Natural killer cell treated with Interleukin-12 subunit alpha and Interleukin-12 subunit beta and Interleukin-15 and Interleukin-18, amount 100 ng/mL, for 72 hours (primary cell): ENCODE measurements at places on chromosomes 3 and 15. TPM values are rescaled to one million over a fixed set of nuclear protein-coding genes. Genes with fewer than 3 reads are reported as not detected.

DNA sequence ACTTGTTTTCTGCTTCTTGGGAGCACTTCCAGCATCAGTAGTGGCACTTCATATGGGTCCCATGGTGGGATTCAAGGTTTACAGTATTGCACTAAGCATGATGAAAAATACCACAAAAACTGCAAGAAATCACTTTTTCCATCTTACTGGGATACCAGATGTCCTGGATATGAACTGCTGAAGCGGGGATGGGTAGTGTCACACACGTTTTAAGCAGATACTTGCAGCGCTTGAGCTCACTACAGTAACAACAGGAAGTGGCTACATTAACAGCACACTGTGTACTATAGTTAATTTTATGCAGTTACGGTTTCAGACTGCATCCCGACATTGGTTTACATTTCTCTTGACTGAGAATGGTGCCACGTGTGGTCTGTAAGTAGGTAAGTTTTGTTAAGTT is 3.5 kb upstream of the ISG20 start:
- H3K27me3 ChIP-seq = no peaks in the 10 kb centered on the region
- DNase-seq = peak; percentile 57
- peak overlapping the region; percentile 95 for H3K27ac ChIP-seq
- peak overlapping the region; percentile 93 for H3K4me3 ChIP-seq
- H3K36me3 ChIP-seq = peaks cover 7% of the 10 kb centered on the region

DNA sequence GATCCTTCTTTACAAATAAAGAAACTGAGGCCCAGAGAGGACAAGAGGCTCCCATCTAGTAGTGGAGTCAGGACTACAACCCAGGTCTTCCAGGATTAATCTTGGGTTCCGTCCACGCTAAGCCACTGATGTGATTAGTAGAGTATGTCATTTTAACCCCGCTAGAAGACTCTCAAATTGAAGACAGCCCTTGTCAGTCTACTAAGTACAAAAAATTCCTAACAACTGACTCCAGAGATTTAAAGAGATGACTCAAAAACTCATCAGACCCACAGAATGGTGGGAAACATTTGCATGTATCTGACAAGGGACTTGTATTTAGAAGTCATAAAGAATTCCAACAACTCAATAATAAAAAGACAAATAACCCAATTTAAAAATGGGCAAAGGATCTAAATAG is 145.3 kb downstream of the CNTN3 start:
- H3K36me3 ChIP-seq = peaks cover 6% of the 10 kb centered on the region
- no peak overlapping the region for H3K4me3 ChIP-seq
- H3K4me1 ChIP-seq = no peaks in the 10 kb centered on the region
- H3K27me3 ChIP-seq = no peaks in the 10 kb centered on the region

Gene MESP2
- not detected for total RNA-seq

- H3K4me3 ChIP-seq = no peak overlapping the region
- H3K36me3 ChIP-seq = no peaks in the 10 kb centered on the region
- H3K27ac ChIP-seq = no peak overlapping the region
- peaks cover 14% of the 10 kb centered on the region for H3K4me1 ChIP-seq
- peaks cover 15% of the 10 kb centered on the region for H3K27me3 ChIP-seq
- DNase-seq = no peak
These were observed 3.0 kb upstream of the CYP11A1 start for GRCh38 chr15:74370471-74370870.

DNA sequence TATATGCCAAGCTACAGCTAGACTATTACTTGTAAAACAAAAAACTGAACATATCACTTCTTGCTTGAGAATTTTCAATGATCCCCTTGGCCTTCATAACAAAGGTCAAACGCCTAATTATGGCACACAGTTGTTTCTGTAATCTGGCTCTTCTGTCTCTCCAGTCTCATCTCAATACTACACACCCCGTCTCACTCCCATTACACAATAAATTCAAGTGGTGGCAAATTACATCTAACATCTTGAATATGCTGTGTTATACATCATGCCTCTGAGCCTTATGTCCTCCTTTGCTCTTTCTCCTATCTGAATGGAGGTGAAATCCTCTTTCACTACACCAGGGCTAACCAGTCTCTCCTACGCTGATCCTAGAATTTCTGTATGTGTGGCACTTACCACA is 140.4 kb downstream of the TBL1XR1 start:
- H3K36me3 ChIP-seq = no peaks in the 10 kb centered on the region
- H3K27ac ChIP-seq = no peak overlapping the region
- no peaks in the 10 kb centered on the region for H3K27me3 ChIP-seq
- H3K4me3 ChIP-seq = no peak overlapping the region
- DNase-seq = no peak
- H3K4me1 ChIP-seq = peaks cover 15% of the 10 kb centered on the region

GRCh38 chr15:61831505-61831921 is 228.7 kb downstream of the VPS13C start:
- no peaks in the 10 kb centered on the region for H3K36me3 ChIP-seq
- peaks cover 13% of the 10 kb centered on the region for H3K4me1 ChIP-seq
- H3K27me3 ChIP-seq = no peaks in the 10 kb centered on the region
- H3K27ac ChIP-seq = no peak overlapping the region
- no peak for DNase-seq

DNA sequence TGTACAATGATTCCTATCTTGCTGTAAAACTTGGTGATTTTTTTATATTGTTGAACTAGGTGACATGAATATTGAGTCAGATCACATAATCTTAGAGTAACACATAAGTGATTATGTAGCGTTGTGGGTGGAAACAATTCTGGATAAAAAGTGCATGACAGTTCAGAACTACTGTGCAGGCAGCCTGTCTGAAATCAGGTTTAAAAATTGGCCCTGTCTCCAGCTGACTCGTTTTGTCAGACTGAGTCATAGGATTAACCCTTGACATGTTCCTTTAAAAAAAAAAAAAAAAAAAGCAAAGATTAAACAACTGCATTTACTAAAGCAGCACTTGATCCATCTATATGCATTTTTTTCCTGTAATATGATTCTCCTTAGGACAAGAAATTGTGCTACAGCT is 160.0 kb upstream of the CGNL1 start:
- H3K4me3 ChIP-seq = no peak overlapping the region
- H3K27me3 ChIP-seq = no peaks in the 10 kb centered on the region
- H3K27ac ChIP-seq = no peak overlapping the region
- peaks cover 22% of the 10 kb centered on the region for H3K4me1 ChIP-seq
- no peak for DNase-seq

DNA sequence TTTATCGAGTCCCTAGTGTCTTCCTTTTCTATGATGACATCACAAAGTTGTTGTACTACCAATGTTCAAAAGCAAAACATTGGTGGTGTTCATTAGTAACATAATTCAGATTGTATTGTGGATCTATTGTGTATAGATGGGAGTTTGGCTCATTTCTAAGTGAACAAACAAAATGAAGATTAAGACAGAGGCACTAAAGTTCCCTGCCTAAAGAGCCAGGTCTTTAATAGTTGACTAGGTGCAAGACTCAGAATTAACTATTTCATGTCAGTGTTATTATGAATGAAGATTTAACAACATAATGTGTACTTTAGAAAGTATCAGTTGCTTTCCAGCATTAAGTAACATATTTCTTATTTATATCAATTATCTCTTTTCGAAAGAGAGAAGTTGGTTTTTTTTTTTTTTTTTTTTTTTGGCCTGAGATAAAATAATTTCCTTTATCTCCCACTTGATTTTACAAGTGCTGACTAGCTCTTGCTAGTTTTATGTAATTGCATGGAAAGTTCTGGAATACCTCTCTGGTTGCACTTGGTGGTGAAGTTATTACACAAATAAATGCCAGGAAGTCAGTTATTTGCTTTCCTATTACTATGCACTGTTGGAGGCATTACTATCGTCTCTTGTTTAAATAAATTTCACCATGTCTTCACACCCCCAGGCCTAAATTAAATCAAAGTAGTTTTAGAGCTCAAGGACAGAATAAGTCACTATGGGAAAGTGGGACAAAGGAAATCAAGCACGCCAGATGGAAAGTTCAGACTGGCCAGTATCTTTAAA is 48.7 kb downstream of the NAALADL2 start:
- no peaks in the 10 kb centered on the region for H3K27me3 ChIP-seq
- no peak overlapping the region for H3K27ac ChIP-seq
- H3K36me3 ChIP-seq = no peaks in the 10 kb centered on the region
- no peak for DNase-seq

DNA sequence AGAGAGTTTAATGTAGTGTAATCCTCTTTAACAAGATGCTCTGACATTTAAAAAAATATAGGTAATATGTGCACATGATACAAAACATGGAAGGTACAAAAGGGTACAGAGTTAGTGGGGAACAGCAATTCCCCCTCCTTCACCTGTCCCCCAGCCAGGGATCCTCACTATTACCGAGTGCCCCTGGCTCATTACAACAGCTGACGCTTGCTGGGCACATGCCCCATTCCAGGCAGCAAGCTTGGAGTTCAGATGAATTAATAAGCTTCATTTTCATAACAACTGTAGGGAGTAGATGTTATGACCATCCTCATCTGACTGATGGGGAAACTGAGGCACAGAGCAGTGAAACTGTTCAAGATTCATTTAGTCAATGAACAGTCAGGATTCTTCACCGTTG is 41.2 kb downstream of the PCSK6 start:
- H3K4me1 ChIP-seq = peaks cover 3% of the 10 kb centered on the region
- DNase-seq = no peak
- H3K4me3 ChIP-seq = no peak overlapping the region
- H3K27me3 ChIP-seq = peaks cover 10% of the 10 kb centered on the region
- no peaks in the 10 kb centered on the region for H3K36me3 ChIP-seq
- no peak overlapping the region for H3K27ac ChIP-seq

Gene PLOD2
- total RNA-seq = 1.0 TPM

Gene NEK11
- 4.1 TPM for total RNA-seq

Gene NRROS
- 40.3 TPM for total RNA-seq

- peak overlapping the region; percentile 3 for H3K27ac ChIP-seq
- peak overlapping the region; percentile 11 for H3K4me3 ChIP-seq
- peaks cover 15% of the 10 kb centered on the region for H3K4me1 ChIP-seq
- H3K27me3 ChIP-seq = no peaks in the 10 kb centered on the region
These were observed 8.2 kb downstream of the OSBPL11 start for GRCh38 chr3:125587039-125587648.

DNA sequence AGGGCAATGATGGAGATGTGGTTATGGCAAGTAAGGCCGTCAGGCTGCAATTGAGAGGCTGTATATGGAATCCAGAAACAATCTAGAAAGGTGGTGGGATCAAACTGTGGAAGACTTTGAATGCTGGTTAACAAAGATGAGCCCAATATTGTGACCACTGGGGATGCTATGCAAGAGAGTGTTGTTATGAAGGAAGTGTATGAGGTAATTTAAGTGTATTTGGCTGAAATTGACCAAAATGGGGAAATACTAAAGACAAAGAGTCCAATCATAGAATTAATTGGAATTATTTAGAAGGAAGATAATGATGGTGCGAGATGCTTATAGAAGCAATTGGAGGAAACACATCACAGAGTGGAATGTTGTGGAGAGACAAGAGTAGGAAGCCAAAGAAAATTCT is 24.5 kb downstream of the BTLA start:
- H3K4me3 ChIP-seq = no peak overlapping the region
- H3K4me1 ChIP-seq = peaks cover 19% of the 10 kb centered on the region

Gene RAMAC
- total RNA-seq = 30.6 TPM

DNA sequence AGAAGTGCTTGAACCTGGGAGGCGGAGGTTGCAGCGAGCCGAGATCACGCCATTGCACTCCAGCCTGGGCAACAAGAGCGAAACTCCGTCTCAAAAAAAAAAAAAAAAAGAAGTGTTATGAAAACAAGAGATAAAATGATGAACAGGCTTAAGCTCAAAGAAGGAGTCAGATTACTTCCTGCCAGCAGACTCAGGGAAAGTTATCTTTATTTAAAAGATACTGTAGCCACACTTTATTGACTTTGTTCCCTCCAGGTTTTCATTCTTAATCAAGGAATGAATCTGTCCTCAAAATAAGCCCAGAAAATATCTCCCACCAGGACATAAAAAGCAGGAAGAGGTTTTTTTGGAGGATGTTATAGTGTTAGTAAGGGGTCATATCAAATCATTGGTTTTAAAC is 176.5 kb upstream of the KCNMB2 start:
- no peaks in the 10 kb centered on the region for H3K4me1 ChIP-seq
- no peak overlapping the region for H3K4me3 ChIP-seq
- H3K27ac ChIP-seq = no peak overlapping the region
- no peak for DNase-seq

DNA sequence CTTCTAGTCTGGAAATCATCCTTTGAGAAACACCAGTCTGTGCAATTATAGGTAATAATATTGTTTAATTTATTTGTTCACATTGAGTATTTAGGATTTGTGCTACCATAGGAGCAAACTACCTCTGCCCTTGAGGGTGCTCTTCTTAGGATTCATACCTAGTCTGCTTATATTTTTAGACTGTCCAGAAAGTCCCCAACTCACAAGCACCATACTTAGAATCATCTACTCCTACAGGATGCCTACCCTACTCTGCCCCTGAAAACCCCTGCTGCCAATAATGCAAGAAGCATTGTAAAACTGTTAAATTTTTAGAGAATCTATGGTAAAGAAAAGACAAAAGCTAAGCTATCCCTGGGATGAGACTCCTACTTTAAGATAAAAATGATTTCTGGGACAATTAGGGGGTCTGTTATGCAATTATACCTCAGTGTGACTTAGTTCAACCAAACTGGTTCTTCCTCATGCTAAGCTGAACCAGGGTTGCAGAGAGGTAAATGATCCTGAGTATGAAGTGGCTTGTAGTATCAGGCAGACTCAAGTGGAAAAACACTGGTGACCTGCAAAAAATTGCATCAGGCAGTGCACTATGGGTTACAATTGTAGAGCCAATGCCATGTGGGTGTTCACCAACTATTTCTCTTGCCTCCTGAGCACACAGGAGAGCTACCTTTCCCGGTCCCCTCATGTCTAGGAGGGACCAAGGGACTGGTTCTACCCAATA is 133.3 kb downstream of the TNIK start:
- H3K27ac ChIP-seq = peak overlapping the region; percentile 20
- no peaks in the 10 kb centered on the region for H3K27me3 ChIP-seq
- no peak for DNase-seq
- peaks cover 38% of the 10 kb centered on the region for H3K4me1 ChIP-seq
- H3K4me3 ChIP-seq = no peak overlapping the region

Gene FSTL1
- 2.6 TPM for total RNA-seq

DNA sequence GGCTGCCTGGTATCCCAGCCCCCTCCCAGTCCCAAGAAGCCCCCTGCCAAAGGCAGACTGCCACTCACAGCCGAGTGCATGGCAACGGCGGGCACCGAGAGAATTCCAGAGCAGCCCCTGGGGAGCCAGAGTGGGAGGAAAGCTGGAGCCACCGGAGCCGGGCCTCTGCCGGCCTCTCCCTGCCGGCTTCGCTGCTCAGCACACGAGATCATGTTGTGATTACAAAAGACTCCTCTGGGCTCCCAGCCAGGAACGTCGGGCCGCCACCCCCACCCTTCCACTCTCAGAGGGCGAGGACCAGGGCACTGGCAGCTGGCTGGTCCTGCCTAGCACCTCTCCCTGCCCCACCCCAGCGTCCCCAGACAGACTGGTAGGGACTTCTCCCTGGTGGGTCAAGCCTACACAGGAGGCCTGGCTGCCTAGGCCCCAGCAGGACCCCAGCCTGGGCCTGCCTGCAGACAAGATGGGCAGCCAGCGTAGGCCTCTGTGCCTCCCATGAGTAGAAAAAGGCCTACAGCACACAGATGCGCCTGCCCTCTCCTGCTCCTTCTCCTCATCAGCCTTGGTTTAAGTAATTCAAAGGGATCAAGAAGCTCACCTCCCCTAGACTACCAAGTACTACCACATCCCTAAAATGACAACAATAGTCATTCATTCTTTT is at the start of gene CCDC9B:
Gene CCDC9B (minus strand): TSS at position 200 of the 661 bp plus-strand sequence. CDS start 120 bp downstream, at position 80.
- H3K4me1 ChIP-seq = no peaks in the 10 kb centered on the region
- no peak within 1 kb of the TSS for H3K27ac ChIP-seq
- DNase-seq = no peak
- no peak within 1 kb of the TSS for H3K4me3 ChIP-seq
